Stimulated activated CD4-positive, alpha-beta T cell treated with anti-CD3 and anti-CD28 coated beads, Interleukin-15, amount 100 ng/mL, for 1 hour (primary cell): ENCODE measurements at places on chromosomes 12 and 14.

- DNase-seq: no peak
Observed at GRCh38 chr14:77338302-77338701, 17.5 kb downstream of the GSTZ1 start.

DNA sequence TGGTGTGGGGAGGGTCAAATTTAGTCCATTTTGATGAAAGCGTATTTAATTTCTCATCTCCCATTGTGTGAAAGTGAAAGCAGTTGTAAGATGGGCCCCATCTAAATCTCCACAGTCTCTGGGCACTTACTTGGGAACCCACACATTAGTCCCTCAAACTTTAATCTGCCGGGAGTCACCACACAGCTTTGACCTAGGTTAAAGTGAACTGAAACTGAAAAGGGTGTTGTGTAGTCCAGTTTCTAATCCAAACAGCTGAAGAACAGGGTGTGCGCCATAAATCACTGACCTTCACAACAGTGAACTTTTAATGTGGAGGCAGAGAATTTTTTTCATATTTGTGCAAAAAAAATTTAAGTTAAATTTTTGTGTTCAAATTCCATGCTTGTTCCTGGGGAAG lies 48.4 kb upstream of the PTPRO start:
- no peak for DNase-seq

DNA sequence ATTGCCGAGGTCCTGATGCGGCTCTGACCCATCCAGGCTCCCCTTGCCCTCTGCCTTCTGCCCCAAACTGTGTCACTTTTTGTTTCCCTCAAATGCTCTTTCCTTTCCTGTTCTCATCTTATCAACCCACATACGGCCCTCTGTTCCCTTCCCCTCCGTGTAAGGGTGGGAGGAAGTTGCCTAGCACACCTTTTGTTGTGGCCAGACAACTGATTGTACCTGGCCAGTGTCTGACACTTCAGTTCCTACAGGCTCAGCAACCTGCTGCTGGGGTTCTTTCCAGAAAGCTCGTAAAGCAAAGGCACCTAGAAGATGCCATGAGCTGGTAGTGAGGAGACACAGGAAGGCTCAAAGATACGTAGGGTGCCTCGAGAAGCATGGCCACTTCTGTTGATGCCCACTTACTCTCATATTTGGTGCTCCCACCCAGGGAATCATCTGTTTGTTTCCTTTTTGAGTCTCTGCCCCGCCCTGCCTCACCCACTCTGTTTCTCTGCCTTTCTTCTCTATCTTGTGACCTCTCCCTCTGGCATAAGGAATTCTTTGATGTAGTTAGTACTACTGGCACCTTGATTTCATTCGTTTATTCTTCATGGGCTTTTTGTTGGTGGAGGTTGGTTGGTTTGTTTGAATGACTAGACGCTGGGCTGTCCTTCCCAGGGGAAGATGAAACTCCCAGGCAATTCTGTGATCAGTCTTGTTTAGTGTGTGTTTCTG lies 152.4 kb upstream of the FKBP4 start:
- DNase-seq: no peak

GRCh38 chr12:6460751-6461371 lies 9.0 kb downstream of the TAPBPL start:
- no peak for DNase-seq

DNA sequence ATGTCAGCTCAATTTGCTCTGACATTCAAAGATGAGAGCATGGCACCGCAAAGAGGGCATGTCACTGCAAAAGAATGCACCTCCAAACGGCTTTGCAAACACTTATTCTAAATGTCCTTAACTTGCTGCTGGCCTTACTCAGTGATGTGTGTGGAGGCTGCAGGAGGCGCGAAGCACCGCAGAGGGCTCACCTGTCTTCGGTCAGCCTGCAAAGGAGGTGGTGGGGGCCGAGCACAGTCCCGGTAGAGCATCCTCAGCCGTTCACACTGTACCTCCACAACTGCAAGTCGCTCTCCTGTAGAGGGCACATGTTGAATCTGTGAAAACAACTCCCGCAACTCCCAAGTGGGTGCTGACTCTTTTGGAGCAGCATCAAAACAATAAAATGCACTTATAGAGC lies 93.8 kb downstream of the TRAFD1 start:
- DNase-seq: no peak

GRCh38 chr14:32085182-32085844 lies 8.2 kb downstream of the ARHGAP5 start:
- DNase-seq: no peak

GRCh38 chr12:111976291-111976690 lies 36.7 kb downstream of the TMEM116 start:
- DNase-seq: no peak

DNA sequence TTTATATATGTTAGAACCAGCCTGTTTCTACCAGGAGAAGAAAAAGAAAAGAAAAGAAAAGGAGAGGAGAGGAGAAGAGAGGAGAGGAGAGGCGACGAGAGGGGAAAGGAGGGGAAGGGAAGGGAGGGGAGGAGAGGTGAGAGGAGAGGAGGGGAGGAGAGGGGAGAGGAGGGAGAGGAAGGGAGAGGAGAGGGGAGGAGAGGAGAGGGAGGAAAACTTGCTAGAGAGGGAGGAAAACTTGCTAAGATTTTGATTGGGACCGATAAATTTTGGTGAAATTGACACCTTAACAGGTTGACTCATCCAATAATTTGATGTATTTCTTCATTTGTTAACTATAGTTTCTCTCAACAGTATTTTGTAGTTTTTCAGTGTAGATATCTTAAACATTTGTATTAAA lies 164.0 kb upstream of the SYT1 start:
- no peak for DNase-seq

DNA sequence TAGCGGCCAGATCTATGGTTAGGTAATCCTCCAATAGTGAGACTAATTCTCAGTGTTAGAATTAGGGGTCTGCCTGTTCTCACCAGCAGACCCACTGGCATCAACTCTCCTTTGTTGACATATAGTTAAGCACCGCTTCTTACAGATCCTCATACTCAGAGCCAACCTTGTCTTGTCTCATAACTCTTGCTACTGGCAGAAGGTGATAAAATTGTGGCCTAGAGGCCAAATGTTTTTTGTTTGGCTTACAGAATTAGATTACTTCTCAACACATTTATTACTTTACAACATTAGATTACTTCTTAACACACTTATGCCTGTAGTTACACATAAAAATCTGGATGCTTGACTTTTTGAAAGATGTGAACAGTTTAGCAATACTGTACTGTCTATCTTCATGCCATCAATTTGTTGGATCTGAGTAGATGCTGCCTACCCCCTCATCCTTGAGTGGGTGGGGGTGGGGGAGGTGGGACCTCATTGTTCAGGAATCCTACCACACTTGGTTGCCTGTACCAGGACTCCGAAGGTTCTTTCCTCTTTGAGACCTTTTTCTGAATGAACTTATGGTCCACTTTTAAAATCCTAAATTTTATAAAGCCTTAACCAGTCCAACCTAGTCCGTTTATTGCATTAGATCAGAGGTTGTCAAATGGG lies 7.0 kb downstream of the MTHFD1 start:
- no peak for DNase-seq

DNA sequence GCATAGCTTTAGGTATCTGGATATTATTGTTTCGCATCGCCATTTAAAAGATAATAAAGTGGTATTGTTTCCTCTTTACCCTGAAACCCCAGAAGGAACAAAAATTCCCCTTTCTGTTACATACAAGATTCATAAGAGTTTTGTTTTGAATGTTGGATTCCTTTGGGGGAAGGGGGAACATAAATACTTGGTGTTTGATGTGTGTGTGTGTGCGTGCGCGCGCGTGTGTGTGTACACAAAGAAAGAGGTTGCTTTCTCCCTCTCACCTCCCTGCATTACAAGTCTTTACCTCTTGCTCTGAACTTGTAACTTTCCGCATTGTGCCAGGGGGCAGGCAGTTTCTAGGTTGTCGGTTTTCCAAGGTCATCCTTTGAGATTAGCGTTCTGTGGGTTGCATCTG lies 76.4 kb downstream of the GPATCH2L start:
- DNase-seq: no peak

- DNase-seq: no peak
Observed at GRCh38 chr14:100486025-100486828, 101.0 kb downstream of the BEGAIN start.

- DNase-seq: no peak
Observed at GRCh38 chr14:94649543-94650443, 37.6 kb downstream of the SERPINA3 start.

DNA sequence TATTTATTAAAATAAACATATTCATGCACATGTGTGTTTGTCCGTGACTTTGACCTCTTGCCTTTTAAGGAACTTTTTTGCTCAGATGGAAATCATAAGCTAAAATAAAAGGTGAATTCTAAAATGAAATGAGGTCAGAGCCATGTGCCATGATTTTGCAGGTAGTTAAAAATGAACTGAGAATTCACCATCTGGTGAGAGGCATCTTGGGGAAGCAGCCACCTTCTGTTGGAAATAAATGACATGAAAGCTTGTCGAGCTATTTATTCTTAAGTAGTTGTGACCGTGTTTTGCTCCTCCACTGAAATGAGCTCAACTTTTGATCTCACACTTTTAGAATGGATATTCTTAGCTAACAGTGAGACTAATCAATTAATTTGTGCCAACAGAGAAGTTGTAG lies 56.8 kb upstream of the CNOT2 start:
- no peak for DNase-seq
